ENCODE measurements at places on chromosomes 13 and 19.

DNA sequence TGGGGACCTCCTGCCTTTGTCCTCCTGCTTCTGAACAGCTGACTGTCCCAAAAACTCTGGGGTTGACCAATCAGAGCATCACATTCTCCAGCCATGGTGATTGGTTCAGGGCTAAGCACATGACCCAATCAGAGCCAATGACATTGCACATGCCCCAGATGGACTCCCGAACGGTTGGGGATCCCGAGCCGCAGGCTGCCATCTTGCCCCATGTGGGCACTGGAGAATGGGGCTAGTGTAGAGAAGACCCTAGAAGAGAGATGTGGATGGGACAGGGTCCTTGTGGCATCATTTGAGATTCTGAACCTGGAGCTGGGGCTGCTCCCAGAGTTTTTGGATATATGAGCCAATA, 31.3 kb upstream of the PEPD start:
- no peak for DNase-seq

DNA sequence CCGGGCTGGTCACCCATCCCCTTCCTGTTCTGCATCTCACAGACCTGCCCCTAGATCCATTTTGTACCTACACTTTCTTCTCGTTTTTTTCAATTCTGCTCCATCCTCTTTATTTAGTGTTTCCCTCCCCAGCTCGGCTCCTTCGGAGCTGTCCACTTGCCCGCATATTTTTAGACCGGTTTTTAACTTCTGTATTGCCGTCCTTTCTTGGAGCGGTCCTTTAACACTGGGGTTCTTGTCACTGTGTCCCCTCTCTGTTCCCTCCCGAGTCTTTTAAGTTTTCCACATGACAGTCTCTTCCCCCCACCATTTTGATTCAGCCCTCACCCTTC, 1.7 kb downstream of the ARHGAP35 start:
- no peak for DNase-seq

- DNase-seq = no peak
These were observed 8.2 kb downstream of the SMIM24 start for GRCh38 chr19:3471954-3472655.

- DNase-seq = no peak
These were observed 6.8 kb downstream of the PLEKHJ1 start for GRCh38 chr19:2229103-2230032.

GRCh38 chr19:13098277-13099072, 4.2 kb downstream of the LYL1 start:
- no peak for DNase-seq

DNA sequence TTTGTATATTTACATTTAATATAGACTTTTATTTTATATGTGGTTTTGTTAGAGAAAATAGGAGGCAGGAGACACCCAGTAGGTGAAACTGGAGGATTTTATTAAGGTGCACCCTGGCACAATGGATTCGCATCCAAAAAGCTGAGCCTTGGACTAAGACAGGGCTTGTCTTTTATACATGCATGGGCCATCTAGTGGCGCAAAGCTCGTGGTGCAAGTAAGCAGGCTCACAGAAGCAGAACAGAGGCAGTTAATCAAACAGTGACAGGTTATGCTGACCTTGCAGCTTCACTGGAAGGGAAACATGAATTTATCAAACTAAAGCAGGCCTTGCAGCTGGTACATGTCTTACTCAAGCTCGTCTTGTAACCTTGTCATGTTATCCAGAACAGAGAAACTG, 58.8 kb upstream of the ZNF681 start:
- DNase-seq = no peak

DNA sequence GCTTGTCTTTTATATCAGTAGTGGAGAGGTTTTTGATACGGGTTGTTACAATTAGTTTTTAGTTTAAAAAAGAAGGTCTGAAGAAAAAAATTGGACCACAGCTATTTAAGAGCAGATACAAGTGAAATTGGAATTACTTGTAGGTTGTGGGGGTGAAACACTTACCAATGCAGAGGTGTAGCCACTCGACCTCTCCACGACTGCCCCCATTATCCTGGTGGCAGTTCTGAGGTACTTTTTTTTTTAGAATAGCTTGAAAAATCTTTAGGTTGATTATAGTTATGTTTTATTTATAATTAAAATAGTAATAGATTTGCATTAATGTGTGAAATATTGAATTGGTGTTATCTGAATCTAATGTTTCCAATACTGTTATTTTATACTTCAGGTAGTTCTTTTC, 60.7 kb downstream of the PAN3 start:
- no peak for DNase-seq

DNA sequence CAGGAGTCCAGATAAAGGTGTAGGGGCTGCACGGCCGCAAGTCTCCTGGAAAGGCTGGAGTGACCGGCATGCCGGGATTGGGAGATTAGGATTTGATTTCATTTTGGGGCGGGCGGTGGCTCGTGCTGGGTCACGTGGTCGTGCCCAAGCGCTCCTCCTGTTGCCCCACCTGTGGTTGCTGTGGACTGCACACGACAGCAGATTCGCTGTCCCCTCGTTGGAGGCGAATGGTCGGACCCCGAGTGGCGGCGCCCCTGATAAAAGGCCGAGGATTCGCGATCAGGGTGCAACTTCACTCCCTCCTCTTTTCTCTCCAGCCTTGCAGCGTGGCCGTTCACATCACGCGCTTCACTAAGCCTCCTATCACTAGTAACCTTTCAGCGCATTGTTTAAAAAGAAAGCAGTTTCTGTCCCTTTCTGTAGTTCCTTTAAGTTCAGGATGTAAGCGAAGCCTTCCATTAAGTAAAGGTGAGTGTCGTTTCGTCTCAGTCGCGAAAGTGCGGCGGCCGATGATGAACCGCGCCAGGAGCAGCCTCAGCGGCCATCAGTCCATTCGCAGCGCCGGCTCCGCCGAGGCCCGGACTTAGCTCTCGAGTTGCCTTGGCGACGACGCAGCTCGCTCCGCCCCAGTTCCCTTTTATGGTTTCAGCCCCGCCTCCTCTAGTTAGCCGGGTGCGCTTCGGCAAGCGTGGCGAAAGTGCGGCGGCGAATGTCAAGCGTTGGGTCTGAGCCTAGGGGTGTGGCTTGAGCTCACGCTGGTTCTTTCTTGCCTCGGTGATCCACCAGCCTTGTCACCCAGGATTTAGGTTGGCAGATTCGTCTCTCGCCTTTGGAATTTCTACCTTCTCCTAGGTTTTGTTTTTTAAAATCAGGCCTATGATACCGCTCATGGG, 1.7 kb upstream of the PPP1R37 start:
- DNase-seq = peak; percentile 62

- DNase-seq = no peak
These were observed 9.6 kb downstream of the SNRPD2 start for GRCh38 chr19:45682117-45682516.

DNA sequence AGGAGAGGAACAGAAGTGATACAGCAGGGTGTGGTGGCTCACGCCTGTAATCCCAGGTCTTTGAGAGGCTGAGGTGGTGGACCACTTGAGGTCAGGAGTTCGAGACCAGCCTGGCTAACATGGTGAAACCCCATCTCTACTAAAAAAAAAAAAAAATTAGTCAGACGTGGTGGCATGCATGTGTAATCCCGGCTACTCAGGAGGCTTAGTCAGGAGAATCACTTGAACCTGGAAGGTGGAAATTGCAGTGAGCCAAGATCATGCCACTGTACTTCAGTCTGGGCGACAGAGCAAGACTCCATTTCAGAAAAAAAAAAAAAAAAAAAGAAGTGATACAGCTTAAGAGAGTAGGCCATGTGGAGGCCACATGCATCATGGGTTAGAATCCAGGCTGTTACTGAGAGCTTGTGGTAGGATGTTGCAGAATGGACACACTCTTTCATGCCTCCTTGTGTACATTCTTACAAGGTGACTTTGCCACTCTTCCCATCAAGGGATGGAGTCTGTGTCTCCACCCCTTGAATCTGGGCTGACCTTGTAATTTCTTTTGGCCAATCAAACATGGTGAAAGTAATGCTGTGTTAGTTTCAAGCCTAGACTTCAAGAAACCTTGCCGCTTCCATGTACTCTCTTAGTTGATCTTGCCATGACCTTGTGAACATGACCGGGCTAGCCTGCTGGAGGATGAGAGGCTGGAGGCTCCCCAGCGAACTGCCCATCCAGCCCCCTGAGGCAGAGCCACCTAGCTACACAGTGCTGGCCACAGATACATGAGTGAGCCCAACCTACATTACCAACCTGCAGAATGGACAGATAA, 12.3 kb downstream of the FAM187B start:
- no peak for DNase-seq

DNA sequence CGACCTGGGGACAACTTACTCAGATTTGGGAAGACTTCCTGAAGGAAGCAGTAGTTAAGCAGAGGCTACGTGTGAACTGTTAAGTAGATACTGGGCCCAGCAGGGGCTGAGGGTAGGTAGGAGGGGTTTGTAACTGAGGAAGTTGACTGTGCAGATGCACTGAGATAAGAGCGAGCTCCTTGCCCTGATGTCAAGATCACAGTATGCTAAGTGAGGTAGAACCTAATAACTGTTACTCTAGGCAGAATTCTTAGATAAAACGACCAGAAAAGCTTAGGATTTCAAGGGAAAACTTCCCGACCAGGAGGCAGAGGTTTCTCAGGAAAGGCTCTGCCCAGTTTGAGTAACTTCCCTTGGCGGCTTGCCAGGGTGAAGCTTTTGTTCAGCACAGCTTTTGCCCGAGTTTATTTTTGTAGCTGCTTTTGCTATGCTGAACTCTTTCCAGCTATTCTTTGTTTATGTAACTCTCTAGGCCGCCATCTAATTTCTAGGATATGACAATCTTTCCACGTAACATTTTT, 632.1 kb downstream of the DIAPH3 start:
- no peak for DNase-seq

DNA sequence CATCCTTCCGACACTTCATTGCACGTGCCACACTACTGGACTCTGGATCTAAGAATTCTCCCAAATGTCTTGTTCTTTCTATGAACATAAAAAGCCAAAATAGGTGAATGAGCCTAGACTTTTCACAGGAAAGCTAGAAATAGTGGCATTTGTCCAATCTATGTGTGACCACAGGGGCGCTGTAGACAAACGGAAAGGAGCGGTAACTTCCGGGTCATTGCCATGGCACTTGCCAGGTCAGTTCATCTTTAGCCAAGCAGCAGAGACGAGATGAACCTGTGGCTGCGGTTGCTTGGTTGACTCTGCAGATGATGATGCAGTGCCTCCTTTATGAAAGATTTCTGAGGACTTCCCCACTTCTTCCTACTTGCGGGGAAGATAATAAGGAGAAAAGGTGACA, 65.6 kb downstream of the ADGRE1 start:
- DNase-seq = no peak

DNA sequence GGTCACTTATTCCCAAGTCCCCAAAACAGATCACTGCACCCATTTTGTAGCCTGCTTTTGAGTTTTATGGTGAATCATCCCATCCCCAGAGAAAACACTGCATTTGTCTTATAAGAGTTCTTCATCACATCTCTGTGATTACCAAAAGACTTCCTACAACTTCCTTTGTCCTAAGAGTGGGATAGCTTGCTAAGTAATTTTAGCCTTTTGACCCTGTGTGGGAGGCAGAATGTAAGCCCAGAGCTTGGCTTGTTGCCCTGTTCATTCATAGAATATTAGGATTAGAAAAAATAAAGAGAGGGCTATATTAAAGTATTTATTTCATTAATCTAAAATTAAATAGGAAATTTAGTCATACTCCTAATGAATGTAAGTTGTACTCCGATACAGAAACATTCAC, 213.3 kb downstream of the MZT1 start:
- no peak for DNase-seq

DNA sequence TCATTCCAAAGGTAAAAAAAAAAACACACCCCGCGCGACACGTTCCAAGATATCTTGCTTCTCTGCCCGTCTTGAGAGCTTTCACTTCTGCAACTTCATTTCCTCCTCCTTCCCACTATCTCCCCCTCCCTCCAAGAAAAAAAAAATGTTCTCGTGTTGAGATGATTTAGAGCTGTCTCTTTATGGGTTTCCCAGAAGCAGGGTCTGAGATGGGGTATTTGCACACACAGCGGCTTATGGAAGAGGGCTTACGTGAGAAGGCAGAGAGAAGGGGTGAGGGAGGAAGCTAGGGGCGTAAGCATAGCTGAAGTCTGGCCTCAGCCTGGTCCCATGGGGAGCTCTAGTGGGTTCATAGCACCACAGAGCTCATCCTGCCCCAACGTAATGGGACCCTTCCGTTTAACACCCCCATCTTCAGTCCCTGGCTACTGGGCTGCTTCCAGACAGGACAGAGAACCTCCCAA, 31.3 kb upstream of the USE1 start:
- no peak for DNase-seq

GRCh38 chr13:28429685-28430290, 65.1 kb downstream of the FLT1 start:
- no peak for DNase-seq

- no peak for DNase-seq
These were observed 737.4 kb downstream of the UQCRFS1 start for GRCh38 chr19:28475525-28475924.

DNA sequence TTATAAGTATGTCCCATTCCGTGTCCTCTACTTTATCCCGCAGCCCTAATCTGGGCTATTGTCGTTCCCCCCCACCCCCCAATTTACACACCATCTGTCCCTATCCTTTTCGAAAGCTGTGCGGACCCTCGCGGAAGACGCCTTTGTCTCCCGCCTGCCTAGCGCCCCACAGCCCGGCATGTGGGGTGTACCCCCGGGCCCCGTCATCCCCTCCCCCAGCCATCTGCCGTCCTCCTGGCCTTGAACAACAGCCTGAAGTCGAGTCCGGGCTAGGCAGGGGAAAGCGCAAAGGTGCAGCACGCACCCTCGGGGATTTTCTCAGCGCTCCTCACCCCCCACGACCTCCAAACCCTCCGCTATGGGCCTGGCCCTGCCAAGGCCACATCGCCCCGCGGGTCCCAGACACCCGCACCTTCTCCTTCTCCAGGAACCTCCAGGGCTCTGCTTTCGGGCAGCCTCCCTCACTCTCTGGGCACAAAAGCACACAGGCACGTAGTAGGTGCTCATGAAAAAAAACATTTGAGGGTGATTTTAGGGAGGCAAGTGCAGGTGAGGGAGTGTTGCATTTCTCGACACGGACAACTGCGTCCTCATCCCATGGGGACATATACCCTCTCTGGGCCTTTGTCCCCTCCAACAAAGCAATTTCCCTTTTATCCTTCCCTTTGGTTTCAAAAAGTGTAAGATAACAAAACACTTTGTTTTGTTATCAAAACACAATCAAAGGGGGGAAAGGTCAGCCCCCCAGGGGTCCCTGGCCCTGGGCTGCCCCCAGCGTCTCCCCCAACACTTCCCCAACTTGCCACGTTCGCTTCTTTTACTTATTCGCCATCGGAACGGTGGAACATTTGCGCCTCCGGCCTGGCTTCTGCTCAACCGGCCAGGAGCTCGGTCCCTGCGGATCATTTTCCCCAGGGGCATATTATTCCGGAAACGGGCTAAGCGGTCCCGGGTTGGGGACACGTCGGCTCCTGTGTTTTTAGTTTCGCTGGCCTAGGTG, 16.4 kb downstream of the CCDC124 start:
- no peak for DNase-seq

- no peak for DNase-seq
These were observed 111.2 kb downstream of the KDM4B start for GRCh38 chr19:5080030-5080654.

GRCh38 chr13:105971312-105971711, 564.1 kb downstream of the EFNB2 start:
- no peak for DNase-seq

Measured in cortex of kidney (tissue), 1 donor.